ENCODE measurements at places on chromosomes 2 and 18.

- no peak for DNase-seq
These were observed 773 bp downstream of the MBP start for GRCh38 chr18:77131652-77132368.

GRCh38 chr2:88753833-88754584 lies 62.5 kb downstream of the RPIA start:
- DNase-seq = no peak

DNA sequence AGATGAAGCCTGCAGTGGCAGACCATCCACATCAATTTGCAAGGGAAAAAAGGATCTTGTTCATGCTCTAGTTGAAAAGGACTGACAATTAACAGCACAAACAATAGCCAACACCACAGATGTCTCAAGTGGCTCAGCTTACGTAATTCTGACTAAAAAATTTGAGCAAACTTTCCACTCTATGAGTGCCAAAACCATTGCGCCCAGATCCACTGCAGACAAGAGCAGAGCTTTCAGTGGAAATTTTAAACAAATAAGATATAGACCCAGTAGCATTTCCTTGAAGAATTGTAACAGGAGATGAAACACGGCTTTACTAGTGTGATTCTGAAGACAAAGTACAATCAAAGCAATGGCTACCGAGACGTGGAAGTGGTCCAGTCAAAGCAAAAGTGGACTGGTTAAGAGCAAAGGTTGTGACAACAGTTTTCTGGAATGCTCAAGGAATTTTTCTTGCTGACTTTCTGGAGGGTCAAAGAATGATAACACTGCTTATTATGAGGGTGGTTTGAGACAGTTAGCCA lies 12.0 kb upstream of the ZNF396 start:
- DNase-seq = peak; percentile 50

DNA sequence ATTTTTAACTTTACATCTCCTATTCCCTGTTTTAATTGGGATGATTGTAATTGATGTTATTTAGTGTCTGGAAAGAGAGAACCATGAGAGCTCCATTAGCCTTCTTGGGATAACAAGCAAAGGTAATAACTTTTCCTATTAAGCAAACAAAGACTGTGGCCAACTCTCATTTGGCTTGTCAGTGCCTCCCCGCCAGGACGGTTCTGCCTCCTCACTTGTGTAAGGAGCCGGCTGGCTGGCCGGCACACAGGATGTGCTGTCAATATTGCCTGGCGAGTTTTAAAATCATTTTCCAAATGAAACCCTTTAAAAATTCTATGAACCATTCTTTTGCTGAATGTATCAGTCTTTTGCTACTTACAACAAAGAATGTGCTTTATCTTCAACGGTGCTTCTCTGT lies 898.3 kb downstream of the CPS1 start:
- DNase-seq = no peak

DNA sequence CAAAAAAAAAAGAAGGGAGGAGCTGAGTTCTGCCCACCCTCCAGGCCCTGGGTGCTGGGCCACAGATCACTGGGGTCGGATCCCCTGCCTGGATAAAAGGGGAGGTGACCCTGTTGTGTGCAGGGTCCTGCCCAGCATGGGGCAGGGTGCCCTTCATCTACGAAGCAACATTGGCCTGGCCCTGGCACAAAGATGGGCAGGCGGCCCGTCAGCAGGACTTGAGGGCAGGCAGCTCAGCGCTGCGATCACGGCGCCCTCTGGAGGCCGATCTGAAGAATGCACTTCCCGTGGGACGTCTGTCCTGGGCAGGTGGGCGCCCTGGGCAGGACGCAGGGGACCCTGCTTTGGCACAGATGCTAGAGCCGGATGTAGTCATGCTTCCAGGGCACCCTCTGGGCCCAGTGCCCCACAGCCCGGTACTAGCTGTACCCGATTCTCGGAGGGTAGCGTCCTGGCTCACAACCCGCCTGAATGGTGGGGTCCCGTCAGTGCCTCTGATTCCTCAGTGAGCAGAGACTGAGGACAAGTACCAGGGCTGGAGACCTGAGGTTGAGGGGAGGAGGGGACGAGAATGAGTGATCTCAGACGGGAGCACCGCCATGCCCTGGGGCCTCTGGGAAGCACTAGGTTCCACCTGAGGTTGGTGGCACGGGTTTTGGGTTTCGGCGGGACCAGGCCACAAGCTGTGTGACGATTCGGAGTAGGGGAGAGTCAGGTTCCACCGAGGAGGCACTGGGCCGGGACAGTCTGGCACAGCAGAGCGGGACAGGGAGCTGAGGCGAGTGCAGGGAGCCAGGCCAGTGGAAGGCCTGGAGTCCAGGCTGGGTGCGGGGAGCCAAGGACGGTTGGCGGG lies 18.0 kb downstream of the ARID5A start:
- DNase-seq = no peak

DNA sequence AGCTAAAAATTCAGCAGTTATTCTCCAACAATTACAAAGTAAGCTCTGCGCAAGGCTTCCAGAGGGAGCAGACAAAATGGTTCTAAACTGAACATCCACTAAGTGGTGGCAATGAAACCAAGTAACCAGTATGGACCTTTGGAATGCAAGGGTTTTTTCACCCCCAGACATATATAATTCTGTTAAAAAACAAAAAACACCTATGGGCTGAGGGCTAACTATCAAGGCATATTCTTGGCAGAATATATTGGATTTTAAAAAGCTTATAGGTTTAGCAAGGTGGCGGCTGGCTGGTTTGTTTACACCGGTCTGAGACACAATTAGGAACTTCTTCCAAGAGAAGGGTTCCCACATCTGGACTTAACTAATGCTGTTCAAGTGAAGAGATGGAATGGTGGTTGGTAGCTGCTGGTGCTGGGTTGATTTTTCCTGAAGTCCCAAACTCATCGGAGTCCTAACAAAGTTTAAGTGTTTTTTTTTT lies 2.8 kb downstream of the ZFP36L2 start:
- DNase-seq = no peak

DNA sequence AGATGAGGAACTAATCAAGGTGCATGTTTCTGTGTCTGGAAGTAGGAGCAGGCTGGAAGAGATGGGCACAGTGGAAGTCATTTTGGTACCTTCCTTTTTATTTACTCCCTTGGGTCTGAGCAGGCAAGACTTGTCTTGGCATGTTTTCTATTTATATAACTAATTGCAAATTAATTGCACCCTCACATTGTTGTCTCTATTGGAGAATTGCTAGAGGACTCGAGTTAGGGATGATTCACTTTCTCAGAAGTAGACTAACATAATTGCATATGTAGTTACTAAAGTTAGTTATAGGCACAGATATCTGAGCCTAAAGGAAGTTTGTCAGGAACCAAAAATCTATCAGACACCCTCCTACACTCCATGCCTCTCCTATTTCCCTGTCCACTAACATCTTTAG lies 92.8 kb upstream of the NRP2 start:
- no peak for DNase-seq

GRCh38 chr2:112718863-112719370 lies 1.9 kb upstream of the NT5DC4 start:
- DNase-seq = no peak

- DNase-seq = no peak
These were observed 93.0 kb downstream of the COL6A3 start for GRCh38 chr2:237320801-237321560.

GRCh38 chr2:11962707-11963328 lies 216.4 kb downstream of the LPIN1 start:
- DNase-seq = no peak

DNA sequence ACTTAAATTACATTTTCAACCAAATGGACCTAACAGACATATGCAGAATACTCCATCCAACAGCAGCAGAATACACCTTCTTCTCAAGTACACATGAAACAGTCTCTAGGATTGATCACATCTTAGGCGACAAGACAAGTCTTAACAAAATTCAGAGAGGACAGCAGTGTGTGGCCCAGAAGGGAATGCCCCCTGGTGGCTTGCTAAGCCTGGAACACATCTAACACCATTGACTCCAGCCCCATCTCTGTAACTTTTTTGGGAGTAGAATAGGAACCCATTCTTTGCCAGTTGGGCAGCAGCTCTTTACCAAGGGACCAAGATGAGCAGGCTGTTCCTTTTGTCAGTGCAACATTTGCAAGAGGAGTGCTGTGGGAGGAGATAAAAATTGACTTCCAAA lies 249.9 kb downstream of the PLCL1 start:
- peak; percentile 4 for DNase-seq

GRCh38 chr2:101428422-101429176 lies 41.3 kb upstream of the CREG2 start:
- no peak for DNase-seq
